Muscle of back (tissue), 13 donors: ENCODE measurements at places on chromosomes 12 and 14. TPM values are rescaled to one million over a fixed set of nuclear protein-coding genes. Genes with fewer than 3 reads are reported as not detected.

DNA sequence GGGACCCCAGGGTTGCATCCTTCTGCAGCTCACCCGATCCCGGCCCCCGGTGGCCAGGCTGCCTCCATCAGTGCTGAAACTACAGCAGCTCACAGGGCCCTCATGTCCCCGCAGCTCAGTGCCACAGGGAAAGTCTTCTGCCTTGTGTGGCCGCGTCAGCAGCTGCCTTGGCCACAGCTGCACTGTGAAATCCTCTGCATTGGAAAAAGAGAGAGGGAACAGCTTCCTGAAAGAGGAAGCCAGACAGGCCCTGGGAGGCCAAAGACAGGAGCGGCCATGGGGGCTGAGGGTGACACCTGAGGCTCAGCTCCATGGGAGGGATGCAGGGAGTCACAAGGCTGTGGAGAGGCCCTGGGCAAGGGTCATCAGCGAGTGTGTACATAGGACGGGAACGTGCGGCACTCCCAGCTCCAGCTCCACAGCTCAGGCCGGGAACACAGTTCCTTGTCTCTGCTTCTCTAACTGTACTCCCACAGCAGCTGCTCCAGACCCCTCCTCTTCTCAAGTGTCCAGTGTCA lies 32.7 kb downstream of the PARP2 start:
- peak; percentile 2 for DNase-seq

- no peak for DNase-seq
Measured at GRCh38 chr14:50113381-50114035, 2.9 kb downstream of the VCPKMT start.

GRCh38 chr12:61765926-61766325 lies 494.3 kb upstream of the USP15 start:
- DNase-seq = no peak

DNA sequence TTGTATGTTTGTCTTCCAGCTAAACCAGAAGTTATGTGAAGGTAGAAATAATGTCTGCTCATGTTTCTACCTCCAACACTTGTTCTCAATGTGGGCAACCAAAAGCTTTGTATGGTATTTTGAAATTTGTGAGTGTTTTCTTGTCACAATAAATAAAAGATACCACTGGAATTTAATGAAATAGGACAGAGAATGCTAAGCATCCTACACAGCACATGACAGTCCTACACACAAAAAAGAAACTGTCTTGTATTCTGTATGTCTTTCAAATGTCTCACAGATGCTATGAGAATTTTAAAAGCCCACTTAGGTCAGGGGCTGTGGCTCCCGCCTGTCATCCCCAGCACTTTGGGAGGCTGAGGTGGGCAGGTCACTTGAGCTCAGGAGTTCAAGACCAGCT lies 68.9 kb downstream of the RALGAPA1 start:
- DNase-seq = no peak

- DNase-seq = no peak
Measured at GRCh38 chr12:115322275-115322674, 638.3 kb upstream of the TBX3 start.

DNA sequence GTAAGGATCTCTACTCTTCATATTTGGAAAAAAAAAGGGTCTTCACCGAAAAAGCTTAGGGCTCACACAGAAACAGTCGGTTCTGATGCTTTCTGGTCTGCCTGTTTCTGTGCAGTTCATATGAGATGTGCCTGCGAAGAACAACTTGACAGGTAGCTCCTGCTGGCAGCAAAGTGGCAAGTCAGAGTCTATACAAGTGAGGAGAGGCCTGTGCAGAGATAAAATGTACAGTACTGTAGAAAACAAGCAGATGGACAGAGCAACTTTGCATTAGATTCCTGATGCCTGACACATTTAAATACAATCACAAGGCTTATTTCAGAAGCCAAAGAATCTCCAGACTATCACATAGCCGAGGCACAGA lies 936.0 kb downstream of the DIO2 start:
- no peak for DNase-seq

GRCh38 chr12:47838286-47838931 lies 18.7 kb upstream of the HDAC7 start:
- DNase-seq = no peak

GRCh38 chr12:79531518-79531917 lies 159.2 kb downstream of the PAWR start:
- DNase-seq = no peak

DNA sequence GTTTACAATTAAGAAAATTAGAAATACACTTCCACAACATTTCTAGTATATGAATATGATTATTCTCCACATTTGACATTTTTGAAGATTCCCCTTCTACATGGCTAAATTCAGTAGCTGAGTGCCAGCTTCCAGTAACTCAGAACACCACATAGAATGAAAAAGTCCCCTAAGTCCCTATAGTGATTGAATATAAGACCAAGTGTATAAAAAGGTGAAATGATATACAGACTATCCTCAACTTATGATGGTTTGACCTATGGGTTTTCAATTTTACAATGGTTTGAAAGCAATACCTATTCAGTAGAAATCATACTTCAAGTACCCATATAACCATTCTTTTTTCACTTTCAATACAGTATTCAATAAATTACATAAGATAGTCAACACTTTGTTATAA lies 15.8 kb downstream of the ATL1 start:
- DNase-seq = no peak

DNA sequence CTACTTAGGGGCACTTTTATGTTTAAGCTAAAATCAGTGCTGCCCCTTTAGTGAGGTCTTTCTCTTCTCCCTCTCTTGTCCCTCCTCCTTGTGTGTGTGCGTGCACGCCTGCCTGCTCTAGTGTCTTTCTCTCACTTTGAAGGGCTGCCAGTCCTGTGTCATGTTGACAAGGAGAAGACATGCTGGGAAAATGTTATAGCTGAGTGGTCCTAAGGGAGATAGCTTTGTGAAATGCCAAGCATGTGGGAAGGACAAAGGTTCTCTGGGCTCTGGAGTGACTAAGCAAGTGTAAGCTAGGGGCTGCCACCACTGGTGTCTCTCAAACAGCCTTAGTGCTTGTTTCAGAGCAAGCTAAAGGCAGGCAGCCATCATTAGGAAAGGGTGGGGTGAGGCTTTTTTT lies 108.4 kb downstream of the EMP1 start:
- no peak for DNase-seq

GRCh38 chr14:32352631-32353030 lies 23.5 kb downstream of the AKAP6 start:
- DNase-seq = no peak

DNA sequence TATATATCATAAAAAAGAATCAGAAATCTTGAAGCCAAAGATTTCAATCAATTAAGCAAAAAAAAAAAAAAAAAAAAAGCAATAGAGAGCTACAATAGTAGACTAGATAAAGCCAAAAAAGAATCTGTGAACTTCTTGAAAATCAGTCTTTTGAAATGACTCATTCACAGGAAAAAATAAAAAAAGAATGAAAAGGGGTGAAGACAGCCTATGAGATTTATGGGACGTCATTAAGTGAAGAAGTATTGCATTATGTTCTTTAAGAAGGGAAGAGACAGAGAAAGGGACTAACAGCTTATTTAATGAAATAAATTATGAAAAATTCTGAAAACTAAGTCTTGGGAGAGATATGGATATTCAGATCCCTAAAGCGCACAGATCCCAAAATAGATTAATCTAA lies 103.8 kb downstream of the ACSS3 start:
- no peak for DNase-seq

- peak; percentile 52 for DNase-seq
Measured at GRCh38 chr12:82507686-82508085, 149.4 kb downstream of the METTL25 start.

DNA sequence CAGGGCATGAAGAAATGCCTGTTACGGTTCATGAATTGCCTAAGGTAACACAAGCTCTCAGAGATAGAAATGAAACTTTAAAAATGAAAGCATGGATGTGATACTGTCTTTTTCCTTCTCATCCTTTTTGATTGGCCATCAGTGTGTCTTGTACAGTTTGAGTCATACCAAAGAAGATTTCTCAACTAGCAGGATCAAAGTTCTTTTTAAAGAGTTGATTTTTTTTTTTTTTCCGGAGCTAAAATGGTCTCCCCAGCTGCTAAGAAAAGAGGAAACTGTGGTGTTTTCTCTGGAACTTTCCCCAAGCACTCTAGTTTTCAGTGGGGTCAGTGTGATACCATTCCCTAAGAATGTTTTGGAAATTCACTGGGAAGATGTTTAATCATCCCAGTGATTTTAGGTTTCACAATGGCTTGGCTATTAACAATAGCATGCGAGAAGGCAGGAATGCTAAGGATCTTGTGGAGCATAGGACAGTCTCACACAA lies 105.0 kb downstream of the ETNK1 start:
- peak; percentile 79 for DNase-seq

- no peak for DNase-seq
Measured at GRCh38 chr12:77722536-77722935, 108.2 kb upstream of the NAV3 start.

- no peak for DNase-seq
Measured at GRCh38 chr12:69161829-69162228, 77.5 kb upstream of the CPSF6 start.

DNA sequence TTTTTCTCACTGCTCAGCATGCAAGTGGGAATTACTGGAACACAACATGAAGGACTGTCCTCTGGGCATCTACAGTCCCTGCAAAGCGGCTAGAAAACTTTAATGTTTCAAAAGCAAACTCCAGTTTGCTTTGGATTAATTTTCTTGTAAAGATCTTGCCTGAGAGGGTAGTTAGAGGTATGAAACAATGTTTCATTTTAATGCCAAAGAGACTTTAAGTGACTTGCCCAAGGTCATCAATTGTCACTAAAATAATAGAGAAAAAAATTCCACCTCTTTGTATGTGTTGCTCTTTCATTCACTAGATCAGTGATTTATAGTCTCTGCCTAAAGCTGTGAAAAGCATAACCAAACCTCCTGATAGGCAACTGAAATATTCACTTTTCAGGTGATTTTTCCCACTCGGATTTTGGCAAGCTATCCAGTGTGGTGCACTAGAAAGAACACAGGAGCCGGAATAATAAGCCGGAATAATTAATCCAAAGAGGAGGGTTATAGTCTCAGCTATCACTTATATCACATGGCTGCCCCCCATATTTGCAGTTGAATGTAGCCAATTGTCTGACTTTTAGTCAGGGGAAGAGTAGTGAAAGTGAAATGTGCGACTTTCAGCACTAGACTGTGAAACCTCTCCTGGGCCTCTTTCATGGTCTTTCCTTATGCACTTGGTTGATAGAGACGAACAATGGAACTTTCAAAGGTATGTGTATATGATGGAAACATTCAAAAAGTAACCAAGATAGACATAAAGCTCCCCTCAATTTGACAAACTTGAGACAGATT lies 107.7 kb downstream of the SLC6A15 start:
- DNase-seq = no peak

- no peak for DNase-seq
Measured at GRCh38 chr12:100481021-100481420, 7.4 kb downstream of the NR1H4 start.

- no peak for DNase-seq
Measured at GRCh38 chr12:70399311-70399710, 33.2 kb downstream of the KCNMB4 start.

Gene MYRFL
- polyA plus RNA-seq = 0.49 TPM

Gene TPH2
- not detected for polyA plus RNA-seq

Gene PRB3
- not detected for polyA plus RNA-seq

Gene RPS6KL1
- 10.3 TPM for polyA plus RNA-seq

Gene HOXC10
- 30.3 TPM for polyA plus RNA-seq

Gene C12orf54
- polyA plus RNA-seq = not detected

Gene PYGL
- 42.0 TPM for polyA plus RNA-seq

Gene ACOT6
- not detected for polyA plus RNA-seq

Gene CCDC198
- not detected for polyA plus RNA-seq

Gene CD163L1
- polyA plus RNA-seq = 11.3 TPM

Gene NTS
- polyA plus RNA-seq = 5.3 TPM

Gene HECTD4
- 73.0 TPM for polyA plus RNA-seq

Gene KRT73
- not detected for polyA plus RNA-seq

Gene GYS2
- not detected for polyA plus RNA-seq

Gene NDRG2
- 164 TPM for polyA plus RNA-seq
